ENCODE measurements at places on chromosomes 13 and 19. TPM values are rescaled to one million over a fixed set of nuclear protein-coding genes. Genes with fewer than 3 reads are reported as not detected.

MBD3L2 gene
- total RNA-seq: not detected

ADGRE2 gene
- total RNA-seq: 4.5 TPM

TRIM13 gene
- 34.9 TPM for total RNA-seq

DNA sequence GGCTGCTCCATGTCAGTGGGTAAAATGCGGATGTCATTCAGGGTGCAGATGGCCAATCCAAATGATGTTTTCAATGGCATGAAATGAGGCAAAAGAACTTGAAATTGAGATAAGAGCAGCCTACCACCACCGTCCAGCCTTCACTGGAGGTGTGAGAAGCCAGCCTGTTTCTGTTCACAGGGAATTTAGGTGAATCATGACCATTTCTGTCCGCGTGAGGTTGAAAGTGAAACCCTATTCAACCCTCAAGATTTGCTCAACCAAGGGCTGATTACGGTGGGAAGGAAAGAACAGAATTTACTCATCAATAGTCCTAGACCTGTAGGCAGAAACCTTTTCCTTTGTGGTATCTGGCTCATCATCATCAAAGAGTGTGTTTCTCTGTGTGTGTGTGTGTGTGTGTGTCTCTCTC, 370.7 kb downstream of the COG6 start:
- DNase-seq: no peak

DNA sequence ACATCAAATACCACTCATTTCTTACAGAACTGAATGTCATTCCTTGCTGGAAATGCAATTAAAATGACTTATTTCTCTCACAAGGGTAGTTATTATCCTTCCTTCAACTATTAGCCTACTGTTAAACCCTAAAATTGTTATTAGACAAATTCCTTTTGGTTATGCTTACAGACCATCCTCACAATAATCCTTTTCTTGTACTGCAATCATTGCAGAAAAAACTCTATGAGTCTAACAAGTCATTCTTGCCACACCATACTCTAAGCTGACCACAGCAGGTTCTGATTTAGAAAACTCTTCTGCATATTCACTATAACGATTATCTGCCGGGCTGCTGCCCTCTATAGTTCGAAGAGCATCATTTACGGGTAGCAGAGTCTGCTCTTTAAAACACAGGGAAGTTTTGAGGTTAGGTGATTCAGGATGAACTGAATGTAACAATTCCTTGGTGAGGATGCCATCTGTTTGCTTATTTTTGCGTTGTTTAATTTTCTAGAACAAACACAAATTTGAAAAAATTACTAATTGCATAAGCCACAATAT, 38.2 kb downstream of the MTMR6 start:
- no peak for DNase-seq

GRCh38 chr13:71399631-71400215, 467.3 kb downstream of the DACH1 start:
- DNase-seq: no peak

GRCh38 chr19:22545751-22546150, 88.4 kb upstream of the ZNF492 start:
- DNase-seq: no peak

- DNase-seq: no peak
Measured at GRCh38 chr13:73146707-73147106, 87.9 kb downstream of the KLF5 start.

- no peak for DNase-seq
Measured at GRCh38 chr19:33876192-33876591, 79.5 kb downstream of the KCTD15 start.

- no peak for DNase-seq
Measured at GRCh38 chr13:43657485-43657884, 129.3 kb downstream of the ENOX1 start.

GRCh38 chr13:43728421-43728820, 58.4 kb downstream of the ENOX1 start:
- DNase-seq: no peak

DNA sequence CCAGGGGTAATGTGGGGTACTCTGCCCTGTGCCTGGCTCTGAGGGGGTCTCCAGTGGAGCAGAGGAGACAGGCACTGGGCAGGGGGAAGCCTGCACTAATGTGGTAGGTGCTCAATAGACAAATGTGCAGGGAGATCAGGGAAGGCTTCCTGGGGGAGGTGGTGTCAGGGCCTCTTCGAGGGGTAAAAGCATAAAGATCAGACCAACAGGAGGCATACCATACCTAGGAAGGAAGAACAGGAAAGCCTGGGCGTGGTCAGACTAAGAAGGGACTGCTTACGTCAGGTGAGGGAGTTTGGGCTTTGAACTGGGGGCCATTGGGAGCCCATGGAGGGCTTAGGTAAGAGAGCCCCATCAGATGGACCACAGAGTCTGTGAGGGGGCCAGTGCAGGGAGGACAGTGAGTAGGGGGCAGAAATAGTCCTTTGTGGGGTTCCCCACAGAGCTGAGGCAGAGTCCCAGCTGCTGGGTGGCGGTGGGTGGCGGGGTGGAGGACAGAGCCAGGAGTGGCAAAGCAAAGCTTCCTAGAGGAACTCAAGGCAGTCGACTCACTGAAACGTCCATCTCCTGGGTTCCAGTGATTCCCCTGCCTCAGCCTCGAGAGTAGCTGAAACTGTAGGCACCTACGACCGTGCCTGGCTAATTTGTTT, 8.8 kb downstream of the PRR36 start:
- no peak for DNase-seq

DNA sequence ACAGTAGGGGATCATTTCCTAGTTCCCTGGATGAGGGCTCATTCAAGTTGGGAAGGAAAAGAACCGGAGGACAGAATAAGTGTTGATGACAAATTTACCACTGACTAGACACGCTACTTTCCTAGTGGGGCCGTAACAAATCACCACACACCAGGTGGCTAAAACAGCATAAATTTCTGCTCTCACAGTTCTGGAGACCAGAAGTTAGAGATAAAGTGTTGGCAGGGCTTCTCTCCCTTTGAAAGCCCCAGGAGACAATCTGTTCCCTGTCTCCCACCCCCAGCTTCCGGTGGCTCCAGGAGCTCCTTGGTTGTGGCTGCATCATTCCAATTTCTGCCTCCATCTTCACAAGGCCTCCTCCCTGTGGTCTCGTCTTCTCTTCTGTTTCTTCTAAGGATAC, 65.4 kb upstream of the ARGLU1 start:
- DNase-seq: no peak

- DNase-seq: no peak
Measured at GRCh38 chr13:30378191-30378590, 44.1 kb upstream of the UBE2L5 start.

DNA sequence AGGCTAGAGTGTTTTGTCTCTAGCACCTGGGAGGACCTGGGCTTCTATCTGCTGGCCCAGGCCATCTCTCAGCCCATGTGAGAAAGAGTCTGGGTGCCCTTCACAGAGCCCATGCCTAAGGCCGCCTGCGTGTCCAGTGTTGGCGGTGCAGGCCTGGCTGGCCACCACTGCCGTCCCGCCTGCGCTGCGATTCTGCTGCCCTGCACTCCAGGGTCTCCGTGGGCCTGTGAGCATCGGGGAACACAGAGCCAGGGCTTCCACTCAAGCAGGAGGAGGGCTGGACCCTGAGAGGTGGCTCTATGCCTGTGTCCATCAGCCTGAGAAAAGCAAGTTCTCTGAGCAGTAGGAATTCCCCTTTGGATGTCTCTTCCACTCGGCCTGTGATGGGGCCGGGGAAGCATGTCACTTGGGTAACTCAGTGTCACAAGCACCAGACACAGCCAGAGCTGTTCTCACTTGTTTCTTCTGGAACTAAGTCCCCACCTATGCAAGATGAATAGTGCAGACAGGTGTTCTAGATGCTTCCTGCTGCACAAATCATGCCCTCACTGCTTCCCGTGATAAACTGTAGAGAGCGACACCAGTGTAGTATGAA, 93.9 kb downstream of the RAB20 start:
- no peak for DNase-seq

GRCh38 chr13:20940083-20940482, 37.5 kb upstream of the XPO4 start:
- DNase-seq: no peak

DNA sequence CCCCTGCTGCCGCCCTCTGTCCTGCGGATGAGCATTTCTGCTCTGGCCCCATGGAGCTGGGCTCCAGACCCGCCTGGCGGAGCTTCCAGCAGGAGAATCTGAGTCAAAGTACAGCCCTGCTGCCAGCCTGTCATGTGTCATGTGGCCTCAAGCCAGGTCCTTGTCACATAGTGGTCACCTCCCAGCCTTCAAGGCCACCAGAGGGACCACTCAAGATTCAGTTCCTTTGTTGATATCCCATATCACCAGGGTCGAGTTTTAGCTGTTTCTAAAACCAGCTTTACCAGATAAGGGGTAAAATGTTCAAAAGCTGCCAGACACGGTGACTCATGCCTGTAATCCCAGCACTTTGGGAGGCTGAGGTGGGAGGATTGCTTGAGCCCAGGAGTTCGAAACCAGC, 13.4 kb downstream of the THOP1 start:
- no peak for DNase-seq

- DNase-seq: no peak
Measured at GRCh38 chr19:15330801-15331418, 1.4 kb downstream of the BRD4 start.

DNA sequence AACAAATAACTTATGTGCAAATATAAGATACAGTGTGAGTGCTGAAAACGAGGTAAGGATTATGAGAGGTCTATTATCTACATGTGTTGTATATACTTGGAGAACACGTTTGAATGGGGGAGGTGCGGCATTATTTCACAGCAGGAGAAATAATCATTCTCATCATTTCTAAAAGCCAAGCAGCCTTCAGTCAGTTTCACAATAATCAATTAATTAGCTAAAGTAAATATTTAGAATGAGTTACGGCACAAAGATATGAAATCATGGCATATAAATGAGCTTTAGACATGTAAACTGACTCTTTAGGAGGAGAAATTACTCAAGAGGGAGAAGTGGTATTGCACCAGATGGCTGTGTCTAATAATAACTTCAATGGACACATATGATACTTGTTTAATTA, 366.6 kb downstream of the DNAJC15 start:
- DNase-seq: no peak

GRCh38 chr19:42333975-42334696, 8.7 kb downstream of the MEGF8 start:
- DNase-seq: no peak

DNA sequence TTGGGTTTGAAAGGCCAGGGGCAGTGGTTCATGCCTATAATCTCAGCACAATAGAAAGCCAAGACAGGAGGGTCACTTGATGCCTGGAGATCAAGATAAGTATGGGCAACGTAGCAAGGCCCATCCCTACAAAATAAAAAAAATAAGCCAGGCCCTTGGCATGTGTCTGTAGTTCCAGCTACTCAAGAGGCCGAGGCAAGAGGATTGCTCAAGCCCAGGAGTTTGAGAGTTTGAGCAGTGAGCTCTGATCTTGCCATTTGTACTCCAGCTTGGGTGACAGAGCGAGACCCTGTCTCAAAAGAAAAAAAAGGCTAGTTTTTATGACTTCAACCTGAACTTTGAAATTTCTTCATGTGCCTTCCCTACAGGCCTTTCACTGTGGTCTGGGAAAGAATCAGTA, 5.2 kb upstream of the ZNF480 start:
- DNase-seq: no peak

GRCh38 chr13:92412996-92413395, 813.6 kb upstream of the GPC6 start:
- DNase-seq: no peak
